ENCODE measurements at places on chromosomes 6 and 20.

DNA sequence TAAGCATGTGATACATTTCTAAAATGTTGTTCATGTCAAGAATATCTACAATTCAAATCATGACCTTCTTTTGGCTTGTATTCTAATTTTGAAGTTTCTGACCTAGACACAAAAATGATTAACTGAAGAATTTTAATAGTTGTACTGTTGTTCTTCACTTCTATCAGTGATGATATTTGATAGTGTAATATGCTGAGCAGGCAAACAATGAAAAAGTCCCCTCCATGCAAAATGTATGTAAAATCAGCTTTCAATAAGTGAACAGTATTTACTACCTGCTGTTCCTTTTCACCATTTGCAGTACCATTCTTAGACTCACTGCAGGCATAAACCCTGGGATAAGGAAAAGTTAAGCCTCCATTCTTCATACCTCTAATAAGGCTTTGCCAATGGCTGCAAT, 201.5 kb downstream of the LAMA2 start:
- no peak for DNase-seq

- DNase-seq: no peak
Observed at GRCh38 chr6:147621263-147621662, 112.8 kb downstream of the SAMD5 start.

- no peak for DNase-seq
Observed at GRCh38 chr20:50843331-50844276, 48.7 kb downstream of the BCAS4 start.

DNA sequence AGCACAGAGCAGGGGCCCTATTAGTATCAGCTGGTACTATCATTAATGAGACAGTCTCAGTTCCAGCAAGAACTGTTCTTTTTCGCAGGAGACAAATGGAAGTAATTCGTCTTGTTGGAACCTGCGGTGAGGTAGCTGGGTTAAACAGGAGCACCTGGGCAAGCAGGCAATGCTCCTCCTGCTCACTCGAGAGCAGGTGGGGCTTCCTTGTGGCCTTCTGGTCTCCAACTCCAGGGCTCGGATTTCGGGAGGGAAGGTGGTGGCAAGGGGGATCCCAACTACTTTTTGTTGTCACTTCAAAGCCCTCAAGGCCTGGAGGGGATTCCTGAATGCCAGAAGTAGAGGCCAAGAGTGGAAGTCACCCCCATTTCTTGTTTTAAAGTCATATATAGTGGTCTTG, 1.3 kb upstream of the SPEF1 start:
- DNase-seq: no peak

Data from NCI-H345 (cell line).